ENCODE measurements at places on chromosomes 5 and 9.

DNA sequence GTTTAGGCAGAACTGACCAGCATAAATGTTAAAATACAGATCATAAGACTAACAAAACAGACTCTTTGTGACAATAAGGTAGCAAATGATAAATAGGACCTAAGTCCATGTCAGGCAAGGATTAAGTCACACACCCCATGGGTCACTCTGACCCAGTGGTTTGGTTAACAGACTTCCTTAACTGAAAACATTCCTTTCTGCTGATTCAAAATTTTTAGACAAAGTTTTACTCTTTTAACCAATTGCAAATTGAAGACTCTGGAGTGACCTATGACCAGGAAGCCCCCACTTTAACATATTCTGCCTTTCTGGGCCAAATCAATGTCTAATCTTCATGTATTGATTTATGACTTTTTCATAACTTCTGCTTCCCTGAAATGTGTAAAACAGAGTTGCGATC is 4.9 kb upstream of the NXNL2 start:
- DNase-seq = no peak

DNA sequence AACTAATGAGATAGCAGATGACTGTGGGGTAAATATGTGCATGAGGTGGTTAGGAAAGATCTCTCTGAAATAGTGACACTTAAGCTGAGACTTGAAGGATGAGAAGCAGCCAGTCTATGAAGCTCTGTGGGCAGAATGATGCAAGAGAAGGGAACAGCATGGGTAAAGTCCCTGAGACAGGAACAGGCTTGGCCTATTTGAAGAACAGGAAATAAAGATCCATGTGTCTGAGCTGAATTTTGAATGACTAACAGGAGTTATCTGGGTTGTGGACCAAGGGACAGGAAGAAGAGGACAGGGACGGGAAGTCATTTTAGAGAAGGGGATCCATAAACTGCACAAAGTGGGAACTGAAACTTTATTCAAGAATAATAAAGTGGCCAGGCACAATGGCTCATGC is 25.6 kb upstream of the HMGCS1 start:
- no peak for DNase-seq

DNA sequence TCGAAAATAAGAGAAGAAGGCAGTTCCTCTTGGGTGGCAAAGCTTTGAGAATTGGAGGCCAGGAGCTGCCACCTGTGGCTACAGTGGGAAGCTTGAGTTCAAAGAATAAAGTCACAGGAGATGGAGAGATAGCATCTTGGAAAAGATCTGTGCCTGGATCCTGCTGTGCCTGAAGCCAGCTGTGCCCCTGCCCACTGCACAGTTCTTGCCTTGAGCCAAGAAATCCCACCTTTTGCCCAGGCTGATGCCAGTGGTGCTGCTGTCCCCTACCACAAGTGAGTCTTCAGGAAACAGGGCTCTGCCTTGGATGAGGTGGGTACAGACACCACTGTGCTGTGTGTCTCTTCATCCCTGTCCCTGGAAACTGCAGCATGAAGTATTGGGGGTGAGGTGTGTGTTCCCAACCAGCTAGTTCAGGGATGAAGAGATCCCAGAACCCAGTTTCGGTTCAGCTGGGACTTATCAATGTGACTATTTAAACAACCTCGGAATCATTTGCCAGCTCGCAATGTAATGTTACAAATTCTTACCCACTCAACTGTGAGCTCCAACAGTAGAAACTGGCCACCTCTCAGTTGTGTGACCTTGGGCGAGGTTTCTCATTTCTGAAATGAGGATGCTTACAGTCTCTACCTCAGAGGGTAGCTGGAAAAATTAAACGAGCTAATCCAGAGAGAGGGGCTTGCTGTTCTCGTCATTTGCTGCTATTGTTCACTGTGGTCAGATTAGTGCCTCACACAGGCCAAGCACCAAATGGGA is 5.9 kb downstream of the IER5L start:
- no peak for DNase-seq

DNA sequence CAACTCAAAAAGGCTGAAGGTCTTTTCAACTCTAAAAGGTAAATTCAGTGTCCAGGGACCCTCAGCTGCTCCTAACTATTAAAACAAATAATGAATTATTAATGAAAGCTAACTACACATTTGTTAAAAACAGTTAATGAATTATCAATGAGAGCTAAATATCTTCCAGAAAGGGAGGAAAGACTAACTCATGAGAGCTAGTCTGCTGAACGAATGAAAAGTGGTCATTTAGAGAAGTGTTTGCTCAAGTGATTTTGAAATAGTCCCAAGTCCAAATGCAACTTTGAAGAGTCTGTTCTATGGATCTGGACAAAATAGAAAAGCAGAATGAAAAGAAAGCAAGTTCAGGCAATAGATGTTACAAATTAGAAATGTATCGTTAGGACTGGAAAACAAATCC is 133.9 kb upstream of the SPEF2 start:
- no peak for DNase-seq

GRCh38 chr9:5459289-5459829 is 9.0 kb downstream of the CD274 start:
- DNase-seq = no peak

DNA sequence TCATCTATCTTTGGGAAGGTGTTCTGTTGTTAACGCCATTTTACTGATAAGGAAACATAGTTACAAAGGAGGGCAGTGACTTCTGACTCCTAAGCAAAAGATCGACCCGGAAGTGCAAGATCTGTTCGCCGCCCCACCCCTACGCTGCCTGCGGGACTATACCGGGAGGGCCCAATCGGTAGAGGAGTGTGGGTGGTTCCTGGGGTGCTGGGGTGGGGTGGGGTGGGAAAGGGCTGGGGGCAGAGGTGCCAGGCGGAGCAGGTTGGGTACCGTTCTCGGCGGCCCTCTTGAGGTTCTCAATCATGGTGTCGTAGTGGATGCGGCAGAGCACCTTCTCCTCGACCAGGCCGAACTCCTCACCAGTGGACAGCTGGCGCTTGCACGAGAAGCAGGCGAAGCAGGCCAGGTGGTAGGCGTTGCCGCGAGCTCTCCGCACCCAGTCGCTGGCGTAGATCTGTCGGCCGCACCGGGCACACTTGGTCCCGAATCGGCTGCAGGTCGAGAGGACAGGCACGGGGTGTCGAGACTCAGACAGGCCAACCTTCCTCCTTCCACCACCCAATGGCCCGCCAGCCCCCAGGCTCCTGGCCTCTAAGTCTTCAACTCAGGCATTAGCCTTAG is 11.8 kb downstream of the LHX6 start:
- no peak for DNase-seq

GRCh38 chr9:119185298-119185697 is 183.9 kb downstream of the BRINP1 start:
- DNase-seq = no peak

DNA sequence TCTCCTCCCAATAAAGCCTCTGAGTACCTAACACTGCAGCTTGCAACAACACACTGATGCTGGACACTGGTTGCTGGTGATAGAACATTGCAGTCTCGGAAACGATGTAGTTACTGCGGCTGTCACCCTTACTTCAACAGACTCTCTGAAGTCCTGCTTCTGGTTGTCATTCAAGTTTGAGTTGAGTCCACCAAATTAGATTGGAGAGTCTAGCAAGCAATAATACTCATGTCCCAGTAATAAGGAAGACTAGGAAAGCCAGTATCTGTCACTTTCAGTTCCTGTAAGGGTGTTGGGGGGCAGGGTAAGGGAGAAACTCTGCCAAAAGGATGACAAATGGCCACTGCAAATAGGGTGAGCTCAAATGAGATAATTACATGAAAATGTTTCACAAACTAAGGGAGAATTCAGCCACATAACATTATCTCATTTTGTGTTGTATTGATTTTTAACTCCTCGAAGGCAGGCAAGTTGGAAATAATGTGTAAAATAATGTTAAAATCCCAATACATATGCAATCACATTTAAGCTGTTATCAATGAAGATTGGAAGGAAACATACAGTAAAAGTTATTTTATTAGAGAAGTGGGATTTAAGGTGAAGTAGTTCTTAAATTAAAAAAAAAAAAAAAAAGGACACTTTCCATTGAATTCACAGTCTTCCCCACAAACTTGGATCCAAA is 849 bp upstream of the IFT74 start:
- DNase-seq = no peak

- no peak for DNase-seq
These were observed 1.1 kb upstream of the DNAJB5 start for GRCh38 chr9:34988218-34989002.

GRCh38 chr9:130327781-130328348 is 62.3 kb downstream of the HMCN2 start:
- DNase-seq = no peak

DNA sequence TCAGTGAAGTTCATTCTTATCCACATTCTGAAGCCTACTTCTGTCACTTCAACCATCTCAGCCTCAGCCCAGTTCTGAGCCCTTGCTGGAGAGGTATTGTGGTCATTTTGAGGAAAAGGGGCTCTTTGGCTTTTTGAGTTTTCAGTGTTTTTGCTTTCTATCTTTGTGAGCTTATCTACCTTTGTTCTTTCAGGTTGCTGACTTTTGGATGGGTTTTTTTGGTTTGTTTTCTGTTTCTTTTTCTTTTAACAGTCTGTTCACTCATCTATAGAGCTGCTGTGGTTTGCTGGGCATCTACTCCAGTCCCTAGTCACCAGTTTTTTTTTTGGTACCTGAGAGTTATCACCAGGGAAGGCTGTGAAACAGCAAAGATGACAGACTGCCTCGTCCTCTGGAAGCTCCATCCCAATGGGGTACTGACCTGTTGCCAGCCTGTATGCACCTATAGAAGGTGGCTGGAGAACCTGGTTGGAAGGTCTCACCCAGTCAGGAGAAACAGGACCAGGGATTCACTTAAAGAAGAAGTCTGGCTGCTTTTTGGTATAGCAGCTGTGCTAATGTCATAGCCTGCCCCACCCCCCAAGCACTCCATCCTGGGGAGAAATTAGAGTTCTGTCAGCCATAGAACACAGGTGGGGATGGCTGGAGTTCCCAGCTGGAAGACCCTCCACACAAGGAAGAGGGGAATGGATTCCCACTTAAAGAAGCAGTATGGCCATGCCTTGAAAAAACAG is 138.6 kb upstream of the TSLP start:
- DNase-seq = no peak

GRCh38 chr5:19240170-19240569 is 747.8 kb downstream of the CDH18 start:
- DNase-seq = no peak

DNA sequence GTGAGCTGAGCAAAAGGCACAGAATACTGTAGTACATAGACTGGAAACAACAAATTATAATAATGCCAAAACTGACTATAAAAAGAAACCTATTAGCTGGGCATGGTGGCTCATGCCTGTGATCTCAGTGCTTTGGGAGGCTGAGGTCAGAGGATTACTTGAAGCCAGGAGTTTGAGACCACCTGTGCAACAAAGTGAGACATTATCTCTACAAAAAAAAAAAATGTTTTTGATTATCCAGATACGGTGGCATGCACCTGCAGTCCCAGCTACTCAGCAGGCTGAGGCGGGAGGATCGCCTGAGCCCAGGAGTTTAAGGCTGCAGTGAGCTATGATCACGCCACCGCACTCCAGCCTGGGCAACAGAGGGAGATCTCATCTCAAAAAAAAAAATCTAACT is 175.9 kb downstream of the TTC39B start:
- DNase-seq = no peak

DNA sequence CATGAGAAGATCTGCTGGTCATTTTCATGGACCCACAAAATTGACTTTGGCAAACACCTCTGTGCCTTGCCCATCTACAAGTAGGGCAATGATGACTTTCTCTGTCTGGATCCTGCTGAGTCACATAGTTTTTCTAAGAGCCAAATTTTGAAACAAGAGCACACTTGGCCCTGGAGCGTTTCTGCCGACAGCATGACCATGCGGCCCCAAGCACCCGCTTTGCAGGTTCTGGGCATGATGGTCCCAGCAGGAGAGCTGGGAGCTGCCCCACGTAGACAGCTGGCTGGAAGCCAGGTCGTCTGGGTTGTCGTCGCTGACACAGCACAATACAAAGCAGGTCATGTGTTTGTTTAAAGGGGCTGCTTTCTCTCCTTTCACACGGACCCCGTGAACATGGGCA is 159.8 kb downstream of the SYK start:
- no peak for DNase-seq

- DNase-seq = no peak
These were observed 39.3 kb downstream of the RNF145 start for GRCh38 chr5:159170021-159170420.

GRCh38 chr5:73735032-73735734 is 109.2 kb downstream of the ARHGEF28 start:
- DNase-seq = no peak

DNA sequence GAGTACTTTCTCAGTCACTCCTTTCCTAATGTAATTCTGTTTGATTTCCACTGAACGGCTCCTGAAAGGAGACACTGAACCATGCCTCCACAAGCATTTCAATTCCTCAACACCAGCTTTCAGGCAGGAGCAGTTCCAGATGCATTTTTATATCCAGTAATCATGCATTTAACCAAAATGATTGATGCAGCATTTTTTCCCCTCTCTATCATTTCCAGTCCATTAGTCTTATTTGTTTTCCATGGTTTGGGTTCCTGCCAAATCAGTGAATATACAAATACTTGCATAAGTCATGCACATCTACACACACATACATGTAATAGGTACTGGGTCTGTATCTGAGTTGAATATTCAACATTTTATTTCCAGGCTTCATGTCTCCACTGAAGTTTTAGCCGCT is 122.7 kb downstream of the GRIA1 start:
- no peak for DNase-seq

GRCh38 chr5:64637837-64638443 is 52.4 kb upstream of the SHISAL2B start:
- DNase-seq = no peak

DNA sequence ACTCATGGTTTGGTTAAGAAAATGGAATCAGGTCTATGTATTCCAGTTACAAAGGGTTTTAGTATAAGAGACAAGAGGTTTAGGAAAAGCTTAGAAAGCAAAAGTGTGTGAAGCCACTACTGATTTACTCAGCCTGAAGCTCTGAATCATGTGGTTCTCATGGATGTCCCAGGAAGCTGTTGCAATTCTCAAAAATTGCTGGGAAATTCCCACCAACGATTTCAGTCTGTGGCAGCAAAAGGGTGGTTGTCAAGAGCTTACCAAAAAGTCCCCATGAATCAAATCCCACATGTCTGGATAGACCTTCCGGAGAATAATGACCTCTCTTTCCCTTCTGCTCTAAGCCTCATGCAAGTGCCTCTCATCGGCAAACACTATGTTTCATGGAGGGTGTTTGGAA is 929.9 kb downstream of the TLE4 start:
- no peak for DNase-seq

GRCh38 chr5:15170173-15170572 is 298.6 kb upstream of the ANKH start:
- DNase-seq = no peak

DNA sequence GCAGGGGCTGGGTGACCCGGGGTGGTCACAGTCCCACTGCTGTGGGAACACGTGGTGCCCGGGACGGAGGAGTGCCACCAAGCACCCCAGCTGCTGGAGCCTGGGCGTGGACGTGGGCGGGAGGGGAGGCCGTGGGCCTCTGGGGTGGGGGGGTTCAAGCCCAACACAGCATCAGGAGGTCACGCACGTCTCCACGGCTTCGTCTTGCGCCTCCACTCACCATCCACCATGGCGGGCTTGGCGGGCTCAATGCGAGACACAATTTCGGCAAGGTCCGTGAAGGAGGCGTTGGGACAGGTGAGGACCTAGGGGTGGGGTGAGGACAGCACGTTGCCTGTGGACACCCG is 2.2 kb upstream of the NSMF start:
- no peak for DNase-seq

GRCh38 chr5:166058660-166059059 is 2232.8 kb upstream of the WWC1 start:
- DNase-seq = no peak

Data from 8988T (cell line).